ENCODE measurements at places on chromosomes 12 and 14. TPM values are rescaled to one million over a fixed set of nuclear protein-coding genes. Genes with fewer than 3 reads are reported as not detected.

- DNase-seq, result peak; percentile 95
Observed at GRCh38 chr12:19031032-19031431, 98.5 kb upstream of the PLEKHA5 start.

GRCh38 chr14:69263364-69263763 lies 3.4 kb downstream of the GALNT16 start:
- peak; percentile 95 for DNase-seq

PYGL gene
- total RNA-seq, result 106 TPM

STAC3 gene
- 0.27 TPM for total RNA-seq

TMEM132D gene
- total RNA-seq, result 2.7 TPM

CHST11 gene
- 54.3 TPM for total RNA-seq

DNA sequence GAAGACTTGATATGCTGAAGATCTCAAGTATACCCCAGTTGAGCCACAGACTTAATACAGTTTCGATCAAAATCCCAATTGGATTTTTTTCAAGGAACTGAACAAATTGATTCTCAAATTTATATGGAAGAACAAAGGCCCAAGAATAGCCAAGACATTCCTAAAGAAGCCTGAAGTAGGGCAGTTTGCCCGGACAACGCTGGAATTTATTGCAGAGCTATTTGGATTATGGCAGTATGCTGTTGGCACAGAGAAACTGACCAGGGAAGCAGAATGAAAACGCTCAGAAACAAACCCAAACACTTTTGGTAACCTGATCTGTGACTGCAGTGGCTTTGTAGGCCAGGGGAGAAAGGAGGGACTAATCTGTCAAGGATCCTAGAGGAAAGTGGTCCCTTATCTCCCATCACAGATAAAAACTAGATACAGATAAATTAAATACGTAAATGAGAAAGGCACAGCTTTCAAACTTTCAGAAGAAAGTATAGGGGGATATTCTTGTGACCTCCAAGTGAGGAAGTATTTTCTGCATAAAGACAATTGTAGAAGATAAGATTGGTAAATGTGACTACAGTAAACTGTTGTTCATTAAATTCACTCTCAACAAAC lies 35.9 kb upstream of the GSC start:
- no peak for DNase-seq

- no peak for DNase-seq
Observed at GRCh38 chr12:116672842-116673516, 64.9 kb downstream of the SPRING1 start.

RDH16 gene
- not detected for total RNA-seq

DNA sequence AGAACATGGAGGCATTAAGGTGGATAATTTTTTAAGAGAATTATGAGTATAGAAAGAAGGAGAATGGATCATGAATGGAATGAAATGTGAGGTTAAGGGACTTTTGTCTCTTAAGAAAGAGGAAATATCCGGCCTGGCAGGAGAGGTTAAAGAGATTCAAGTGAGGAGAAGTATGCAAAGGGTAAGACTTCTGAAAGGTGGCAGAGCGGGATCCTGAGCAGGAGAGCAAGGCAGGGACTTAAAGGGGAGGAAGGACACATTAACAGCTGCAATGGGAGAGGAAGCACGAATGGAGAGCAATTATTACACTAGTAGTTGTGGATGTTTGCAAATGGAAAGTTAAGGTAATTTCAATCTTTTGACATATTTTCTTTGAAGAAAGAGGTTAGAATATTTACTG lies 171.0 kb downstream of the KITLG start:
- no peak for DNase-seq

DNA sequence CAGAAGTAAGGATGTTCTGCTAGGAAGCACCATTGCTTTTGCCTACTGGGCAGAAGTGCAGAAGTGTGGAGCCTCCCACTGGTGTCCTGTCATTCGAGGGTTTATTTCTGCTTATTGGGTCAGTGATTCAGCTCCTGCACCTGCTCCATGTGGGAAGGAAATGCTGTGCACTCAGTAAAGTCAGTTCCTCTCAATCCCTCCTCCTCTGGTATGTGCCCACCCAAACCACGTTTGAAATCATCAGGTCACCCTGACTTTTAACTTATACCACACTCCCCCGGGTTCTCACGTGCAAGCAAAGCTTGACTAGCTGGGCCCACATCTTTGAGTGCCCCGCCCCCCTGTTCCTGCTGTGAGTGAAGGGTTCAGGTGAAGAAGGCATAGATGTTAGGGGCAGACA lies 223.7 kb downstream of the CHST11 start:
- no peak for DNase-seq

- no peak for DNase-seq
Observed at GRCh38 chr12:52850681-52851080, 1.9 kb upstream of the KRT78 start.

SPTB gene
- 1.9 TPM for total RNA-seq

GRCh38 chr14:38197784-38198335 lies 9.8 kb upstream of the SSTR1 start:
- peak; percentile 10 for DNase-seq

DNA sequence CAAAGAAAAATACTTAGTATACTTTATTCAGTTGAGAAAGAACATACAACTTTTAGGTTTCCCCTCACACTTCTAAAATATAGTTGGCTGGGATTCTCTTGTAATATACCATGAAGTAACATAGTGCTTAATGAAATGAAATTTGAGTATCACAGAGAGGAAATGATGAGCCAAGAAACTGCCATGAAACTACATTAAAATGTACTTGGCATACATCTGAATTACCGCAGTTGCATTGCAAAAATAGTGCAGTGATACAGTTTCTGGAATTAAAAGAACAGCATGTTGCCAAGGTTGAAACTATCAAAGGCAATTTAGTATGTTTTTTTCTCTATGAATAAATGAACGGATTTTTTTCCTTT lies 389.2 kb downstream of the TMEM117 start:
- DNase-seq, result no peak

DNA sequence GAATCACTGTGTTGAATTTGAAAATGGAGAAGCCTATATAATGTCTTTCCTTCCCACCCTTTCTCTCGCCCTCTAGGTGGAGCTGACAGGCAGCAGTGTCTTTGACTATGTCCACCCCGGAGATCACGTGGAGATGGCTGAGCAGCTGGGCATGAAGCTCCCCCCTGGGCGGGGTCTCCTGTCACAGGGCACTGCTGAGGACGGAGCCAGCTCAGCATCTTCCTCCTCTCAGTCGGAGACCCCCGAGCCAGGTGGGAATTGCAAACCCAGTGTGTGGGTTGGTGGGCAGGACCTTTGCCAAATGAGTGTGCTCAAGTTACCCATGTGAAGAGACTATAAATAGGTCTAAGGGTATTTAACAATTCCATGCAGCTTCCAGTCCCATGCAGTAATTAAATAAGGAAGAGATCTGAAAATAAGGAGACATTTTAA lies 274.7 kb downstream of the EGLN3 start:
- DNase-seq, result peak; percentile 61

DNA sequence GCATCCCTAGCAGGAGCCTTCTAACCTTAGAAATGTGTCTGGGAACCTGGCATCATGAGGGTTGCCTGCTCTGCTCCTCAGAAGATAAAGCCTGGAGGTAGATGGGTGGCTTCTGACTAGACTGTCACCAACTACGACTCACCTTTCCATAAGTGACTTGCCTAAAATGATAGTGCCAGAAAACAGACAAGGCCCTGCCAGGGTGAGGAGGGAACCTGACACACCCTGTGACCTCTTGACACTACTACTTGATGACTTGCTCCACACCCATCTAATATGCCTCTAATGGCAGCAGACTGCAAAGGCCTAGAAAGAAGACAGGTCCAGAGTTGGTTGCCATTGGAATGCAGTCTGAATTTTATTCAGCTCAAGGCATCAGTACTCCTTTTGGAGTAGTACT lies 9.4 kb downstream of the RNF41 start:
- DNase-seq, result no peak

OR2AP1 gene
- total RNA-seq, result not detected

- DNase-seq, result no peak
Observed at GRCh38 chr12:124726596-124727263, 136.9 kb downstream of the SCARB1 start.

DNA sequence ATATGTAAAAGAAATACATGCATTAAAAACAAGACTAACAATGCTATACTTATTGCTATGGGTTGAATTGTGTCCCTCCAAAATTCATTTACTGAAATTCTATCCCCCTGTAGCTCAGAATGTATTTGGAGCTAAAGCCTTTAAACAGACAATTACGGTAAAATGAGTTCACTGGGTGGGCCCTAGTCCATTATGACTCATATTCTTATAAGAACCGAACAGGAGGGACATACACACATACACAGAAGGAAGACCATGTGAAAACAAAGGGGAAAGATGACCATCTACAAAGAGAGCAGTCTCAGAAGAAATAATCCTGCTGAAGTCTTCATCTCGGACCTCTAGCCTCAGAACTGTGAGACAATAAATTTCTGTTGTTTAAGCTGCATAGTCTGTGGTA lies 77.1 kb upstream of the ANKS1B start:
- DNase-seq, result peak; percentile 16

GRCh38 chr14:64632056-64632455 lies 72.2 kb upstream of the PLEKHG3 start:
- DNase-seq, result peak; percentile 39

GRCh38 chr12:76921891-76922664 lies 43.3 kb upstream of the CSRP2 start:
- no peak for DNase-seq

DNA sequence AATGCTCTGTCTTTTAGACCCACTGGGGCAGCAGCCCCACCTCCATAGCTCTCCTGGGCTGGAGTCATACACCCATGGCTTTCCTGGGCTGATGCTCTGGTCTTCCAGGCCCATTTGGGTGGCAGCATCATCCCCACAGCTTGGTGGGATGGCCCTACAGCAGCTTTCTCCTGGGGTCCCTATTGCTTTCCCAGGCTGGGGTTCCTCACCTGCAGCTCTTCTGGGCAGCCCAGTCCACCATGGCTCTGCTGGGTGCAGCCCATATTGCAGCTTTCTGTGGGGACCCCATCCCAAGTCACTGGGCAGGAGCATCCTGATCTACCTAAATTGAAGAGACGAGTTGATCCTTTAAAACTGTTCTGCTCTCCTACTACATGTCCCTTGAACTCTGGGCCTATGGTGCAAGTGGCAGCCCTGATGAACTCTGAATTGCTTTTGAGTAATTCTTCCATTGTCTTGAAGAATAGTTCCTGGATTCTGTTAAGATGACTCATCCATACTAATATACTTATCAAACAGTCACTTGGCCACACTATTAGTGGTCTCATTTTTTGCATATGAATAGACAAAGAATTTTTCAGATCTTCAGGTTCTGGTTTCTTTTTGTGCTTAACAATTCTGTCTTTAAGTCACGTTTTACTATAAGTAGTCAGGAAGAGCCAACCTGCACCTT lies 390.1 kb downstream of the DPF3 start:
- DNase-seq, result peak; percentile 40

DNA sequence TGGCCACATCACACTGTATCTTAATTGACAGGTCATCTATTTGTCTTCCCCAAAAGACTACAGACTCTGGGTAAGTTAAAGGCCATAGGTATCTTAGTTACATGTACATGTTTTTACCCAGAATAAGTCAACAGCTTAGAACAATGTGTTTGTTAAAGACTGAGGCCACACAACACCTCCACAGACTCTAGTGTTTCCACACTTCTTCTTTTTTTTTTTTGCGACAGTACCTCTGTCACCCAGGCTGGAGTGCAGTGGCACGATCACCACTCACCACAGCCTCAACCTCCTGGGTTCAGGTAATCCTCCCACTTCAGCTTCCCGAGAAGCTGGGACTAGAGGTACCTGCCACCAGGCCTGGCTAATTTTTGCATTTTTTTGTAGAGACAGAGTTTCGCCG lies 1.3 kb downstream of the GPN3 start:
- DNase-seq, result no peak

ZFYVE21 gene
- 30.0 TPM for total RNA-seq

- no peak for DNase-seq
Observed at GRCh38 chr12:115983226-115983798, 294.2 kb downstream of the MED13L start.

DNA sequence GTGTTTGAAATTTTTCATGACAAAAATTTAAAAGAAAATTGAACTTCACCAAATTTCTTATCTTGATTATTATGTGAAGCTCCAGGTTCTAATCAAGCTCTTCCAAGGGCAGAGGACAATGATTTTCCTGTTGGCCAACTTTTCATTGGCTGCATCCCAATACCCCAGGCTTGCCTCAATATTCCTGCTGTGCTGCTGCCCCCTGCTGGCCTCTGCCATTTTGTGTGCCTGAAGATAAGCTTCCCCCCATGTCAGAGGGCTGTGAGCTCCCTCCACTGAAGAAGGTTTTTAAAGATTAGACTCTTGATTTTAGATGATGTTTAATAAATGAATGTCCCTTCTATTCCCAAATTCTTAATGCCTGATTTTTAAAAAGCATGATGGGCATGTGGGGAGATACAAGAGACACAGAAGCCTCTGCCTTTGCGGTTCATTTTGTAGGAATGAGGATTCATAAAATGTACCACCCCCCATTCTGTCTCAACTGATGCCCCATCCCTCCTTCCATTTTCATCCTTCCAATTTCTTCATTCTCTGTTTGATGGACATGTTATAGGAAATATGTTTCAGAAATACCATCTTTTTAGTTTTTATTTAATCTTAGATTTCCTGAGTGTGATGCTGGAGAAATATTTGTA lies 76.7 kb upstream of the RGS6 start:
- peak; percentile 62 for DNase-seq

C12orf56 gene
- not detected for total RNA-seq

- no peak for DNase-seq
Observed at GRCh38 chr14:80965037-80965436, 9.6 kb downstream of the TSHR start.
